ENCODE measurements at places on chromosomes 3 and 15.

DNA sequence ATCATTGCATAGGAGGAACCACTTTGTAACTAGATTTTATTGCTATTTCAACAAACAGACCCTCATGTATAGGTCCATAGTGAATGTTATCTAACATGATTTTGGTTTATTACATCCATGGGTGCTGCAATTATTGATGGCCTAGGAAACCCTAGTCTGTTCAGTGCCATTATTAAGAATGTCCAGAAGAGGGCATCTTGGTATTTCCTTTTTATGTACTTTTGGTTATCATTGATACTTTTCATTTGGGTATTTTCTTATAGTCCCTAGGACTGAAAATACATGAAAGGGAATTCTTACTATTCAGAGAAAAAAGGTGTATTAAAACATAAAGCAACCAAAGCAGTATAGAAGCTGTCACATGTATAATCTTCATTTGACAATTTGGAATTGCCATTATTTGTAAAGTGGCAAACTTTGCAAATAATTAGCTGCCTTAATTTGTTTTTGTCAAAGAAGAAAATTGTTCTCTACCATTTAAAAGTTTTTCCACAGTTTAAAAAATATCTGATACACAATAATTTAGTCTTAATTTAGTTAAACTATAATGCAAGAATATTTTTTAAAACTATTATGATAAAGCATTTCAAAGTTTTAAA is 48.7 kb downstream of the CNOT10 start:
- DNase-seq = no peak

- DNase-seq = no peak
Observed at GRCh38 chr3:99951701-99952100, 134.0 kb downstream of the CMSS1 start.

- DNase-seq = no peak
Observed at GRCh38 chr3:187352581-187353575, 15.3 kb upstream of the RTP4 start.

DNA sequence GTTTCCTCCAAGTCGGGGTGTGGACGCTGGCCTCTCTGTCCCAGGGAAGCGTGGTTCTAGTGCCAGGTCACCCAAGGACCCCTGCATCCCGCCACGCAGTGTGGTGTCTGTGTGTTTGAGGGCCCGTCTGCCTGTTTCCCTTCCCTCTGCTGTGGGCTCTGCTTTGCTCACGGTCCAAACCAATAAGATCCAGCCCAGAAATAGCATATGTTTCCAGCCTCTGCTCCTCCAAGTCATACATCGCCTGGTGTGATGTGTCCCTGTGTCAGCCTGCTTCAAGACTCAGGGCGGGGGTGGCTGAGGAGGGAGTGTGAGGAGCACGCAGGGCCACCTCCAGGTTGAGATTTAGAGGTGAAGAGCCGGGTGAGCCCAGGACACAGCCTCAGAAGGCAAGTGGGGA is 21.9 kb upstream of the RPL29 start:
- DNase-seq = no peak

DNA sequence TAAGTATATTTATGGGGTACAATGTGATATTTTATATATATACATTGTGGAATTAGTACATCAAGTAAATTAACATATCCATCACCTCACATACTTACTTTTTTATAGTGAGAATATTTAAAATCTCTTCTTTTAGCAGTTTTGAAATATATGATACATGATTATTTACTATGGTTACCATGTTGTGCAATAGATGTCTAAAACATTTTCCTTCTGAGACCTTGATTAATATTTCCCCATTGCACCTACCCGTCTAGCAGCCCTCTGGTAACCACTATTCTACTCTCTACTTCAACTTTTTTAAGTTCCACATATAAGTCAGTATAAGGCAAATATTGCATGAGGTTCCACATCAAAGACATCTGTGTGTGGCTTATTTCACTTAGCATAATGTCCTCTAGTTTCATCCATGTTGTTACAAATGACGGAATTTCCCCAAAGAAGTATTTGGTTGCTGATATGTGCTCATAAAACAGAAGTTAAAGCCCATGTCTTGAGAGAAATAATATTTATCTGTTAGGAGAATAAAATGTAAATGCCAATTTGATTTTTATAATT is 29.6 kb upstream of the NFKBIZ start:
- DNase-seq = no peak

DNA sequence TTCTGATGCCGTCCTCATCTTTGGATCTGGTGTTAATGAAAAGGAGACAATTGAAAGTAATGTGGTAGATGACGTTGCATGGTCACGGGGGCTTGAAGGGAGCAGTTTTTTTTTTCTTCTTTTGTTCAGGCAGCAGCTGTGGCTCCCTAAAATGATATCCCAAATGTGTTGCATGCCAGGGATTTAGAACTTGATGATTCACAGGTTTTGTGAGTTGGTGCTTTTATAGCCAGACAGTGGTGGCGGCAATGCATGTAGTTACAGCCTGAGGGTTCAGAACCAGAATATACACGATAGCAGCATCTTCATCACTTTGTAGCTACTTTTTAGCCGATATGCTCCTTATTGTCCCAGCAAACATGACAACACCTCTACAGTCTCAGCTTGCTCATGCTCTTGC is 133.4 kb downstream of the CHST2 start:
- no peak for DNase-seq

- no peak for DNase-seq
Observed at GRCh38 chr3:101702726-101703125, 16.2 kb upstream of the RPL24 start.

DNA sequence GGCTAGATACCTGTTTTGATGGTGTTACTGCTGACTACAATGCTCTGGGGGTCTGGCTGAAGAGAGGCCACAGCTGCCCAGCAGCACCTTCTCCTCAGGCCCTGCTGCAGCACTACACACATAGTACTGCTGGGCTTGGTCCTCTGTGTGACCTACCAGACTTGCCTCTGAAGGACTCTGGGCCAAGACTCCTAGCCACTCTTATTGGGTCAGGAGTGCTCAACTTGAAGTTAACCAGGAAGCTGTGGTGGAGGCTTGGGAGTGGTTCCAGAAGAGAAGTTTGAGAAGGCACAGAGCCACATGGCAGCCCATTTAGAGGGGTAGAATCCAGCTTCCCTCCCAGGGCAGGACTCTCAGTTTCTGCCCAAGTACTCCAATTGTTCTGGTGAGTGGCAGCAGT is 16.6 kb downstream of the ELP6 start:
- DNase-seq = no peak

GRCh38 chr3:122893282-122893681 is 98.4 kb downstream of the SLC49A4 start:
- DNase-seq = no peak

DNA sequence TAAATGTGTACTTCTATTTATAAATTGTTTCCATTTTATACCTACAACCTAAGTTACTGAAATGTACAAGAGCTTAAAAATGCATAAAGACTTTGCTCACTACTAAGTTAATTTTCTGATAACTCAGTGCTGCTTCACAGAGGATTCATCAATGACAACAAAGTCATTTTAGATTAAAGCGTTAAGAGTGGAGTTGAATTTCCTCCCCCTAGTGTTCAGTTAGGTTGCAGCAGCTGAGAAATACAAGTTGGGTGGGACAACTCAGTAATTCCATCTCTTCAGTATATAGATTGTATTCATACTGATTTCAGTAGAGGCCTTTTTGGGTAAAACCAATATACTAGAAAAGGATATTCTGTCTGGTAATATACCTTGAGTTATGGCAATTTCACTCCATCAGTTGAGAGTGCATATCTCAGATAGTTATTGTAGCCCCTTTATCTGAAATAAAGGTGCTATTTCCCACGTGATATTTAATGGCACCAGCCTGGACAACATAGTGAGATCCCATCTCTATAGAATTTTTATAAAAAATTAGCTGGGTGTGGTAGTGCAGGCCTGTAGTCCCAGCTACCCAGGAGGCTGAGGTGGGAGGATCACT is 6.9 kb upstream of the RPL35A start:
- no peak for DNase-seq

DNA sequence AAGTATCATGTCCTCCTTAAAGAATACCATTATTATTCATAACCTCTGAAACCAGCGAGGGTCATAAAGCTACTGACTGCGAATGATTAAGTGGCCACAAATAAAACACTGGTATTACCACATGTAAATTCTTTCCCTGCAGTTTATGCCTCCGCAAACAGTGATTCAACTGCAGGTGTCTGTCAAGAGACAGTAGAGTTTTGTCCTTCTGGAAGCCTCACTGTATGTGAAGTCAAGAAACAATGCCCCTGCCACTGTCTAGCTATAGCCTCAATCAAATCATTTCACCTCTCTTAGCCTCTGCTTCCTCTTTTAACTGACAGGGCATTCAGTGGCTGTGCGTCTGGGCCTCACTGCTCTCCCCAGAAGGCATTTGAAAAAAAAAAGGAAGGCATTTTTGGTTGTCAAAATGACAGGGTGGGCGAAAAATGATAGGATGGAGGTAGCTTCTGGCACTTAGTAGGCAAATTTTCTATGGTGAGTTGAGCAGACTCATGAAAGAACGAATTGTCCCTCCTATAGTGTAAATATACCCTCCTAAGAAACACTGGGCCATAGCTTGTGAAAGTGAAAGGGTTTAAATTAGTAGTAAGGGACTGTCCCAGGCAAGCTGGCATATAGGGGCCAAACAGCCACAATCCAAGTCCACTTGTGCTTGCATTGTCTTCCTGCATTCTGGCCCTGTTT is 66.7 kb downstream of the FILIP1L start:
- no peak for DNase-seq

DNA sequence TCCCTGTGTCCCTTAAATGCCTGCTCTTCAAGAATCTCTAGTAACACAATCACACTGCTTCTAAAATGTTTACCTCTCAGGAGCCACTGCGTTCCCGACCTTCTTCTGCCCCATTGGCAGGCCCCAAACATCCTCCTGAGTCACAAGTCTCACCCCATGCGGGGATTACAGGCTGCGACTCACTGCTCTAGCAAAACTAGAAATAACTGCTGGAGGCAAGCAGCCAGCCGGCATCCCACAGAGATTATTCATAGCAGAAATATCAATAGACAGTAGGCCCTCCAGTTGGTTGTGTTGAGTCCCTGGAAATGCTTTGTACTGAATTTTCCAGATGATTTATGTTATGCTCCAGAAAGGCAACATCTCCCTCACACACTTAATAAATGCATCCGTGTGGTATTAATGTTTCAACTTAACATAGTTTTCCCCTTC is 64.8 kb downstream of the RFTN1 start:
- no peak for DNase-seq

DNA sequence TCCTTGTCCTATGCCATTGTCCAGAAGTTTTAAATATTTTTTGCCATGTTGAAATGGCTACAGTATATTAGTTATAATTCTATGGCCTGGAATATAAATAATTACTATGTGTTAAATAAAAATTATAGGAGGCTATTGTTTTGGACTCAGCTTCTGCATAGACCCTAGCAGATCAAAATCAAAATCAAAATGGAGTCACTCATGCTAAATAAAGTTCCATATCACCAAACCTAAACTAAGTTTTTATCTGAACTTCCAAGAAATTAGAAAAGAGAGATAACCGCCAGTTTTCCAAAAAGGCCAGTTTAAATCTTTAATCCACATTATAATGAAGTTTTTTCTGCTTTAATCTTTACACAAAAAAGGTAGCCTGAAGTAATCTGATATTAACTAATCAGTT is 227.8 kb upstream of the P2RY1 start:
- no peak for DNase-seq

All from activated T-cell treated with anti-CD3 and anti-CD28 coated beads for 1 hour (primary cell).